Activated naive CD4-positive, alpha-beta T cell treated with anti-CD3 and anti-CD28 coated beads for 36 hours (primary cell): ENCODE measurements at places on chromosomes 12 and 14.

DNA sequence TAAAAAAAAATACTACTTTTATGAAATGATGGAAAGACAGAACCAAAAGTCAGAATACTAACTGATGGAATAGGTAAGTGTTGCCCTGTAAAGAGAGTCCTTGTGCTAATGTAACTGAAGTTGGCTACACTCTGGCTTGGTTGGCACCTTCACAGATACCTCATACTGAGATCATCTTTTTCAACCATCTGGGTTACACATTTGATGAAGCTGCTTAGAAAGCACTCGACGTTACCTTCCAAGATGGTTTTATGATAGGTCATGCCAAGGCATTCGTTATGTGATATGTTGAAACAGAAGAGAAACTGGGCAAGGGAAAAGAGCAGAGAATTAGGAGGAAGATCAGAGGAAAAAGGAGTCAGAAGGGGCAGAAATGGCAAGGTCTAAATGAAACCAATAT is 203.8 kb downstream of the ADAMTS20 start:
- no peak for DNase-seq

GRCh38 chr12:108581311-108582227 is 16.3 kb downstream of the TMEM119 start:
- DNase-seq: no peak

DNA sequence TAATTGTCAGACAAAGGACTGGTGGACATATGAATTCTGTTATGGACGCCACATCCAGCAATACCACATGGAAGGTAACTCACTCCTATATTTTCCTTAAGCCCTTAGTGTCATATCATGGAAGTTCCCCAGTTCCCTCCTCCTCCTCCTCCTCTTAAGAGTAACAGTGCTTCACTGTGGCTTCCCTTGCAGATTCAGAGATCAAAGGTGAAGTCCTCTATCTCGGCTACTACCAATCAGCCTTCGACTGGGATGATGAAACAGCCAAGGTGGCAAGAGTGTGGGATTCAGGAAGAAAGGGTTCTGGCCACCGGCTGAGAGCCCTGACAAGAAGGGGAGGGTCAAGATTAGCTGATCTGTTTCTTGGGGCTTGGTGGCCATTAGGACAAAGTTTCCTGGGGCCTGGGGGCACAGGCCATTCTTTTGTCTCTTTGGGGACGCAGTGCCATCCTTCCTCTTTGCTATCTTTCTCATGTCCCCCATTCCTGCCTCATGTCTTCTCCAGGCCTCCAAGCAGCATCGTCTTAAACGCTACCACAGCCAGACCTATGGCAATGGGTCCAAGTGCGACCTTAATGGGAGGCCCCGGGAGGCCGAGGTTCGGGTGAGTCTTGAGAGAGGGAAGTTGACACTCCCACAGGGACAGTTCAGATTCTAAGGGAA is 2.0 kb downstream of the OS9 start:
- no peak for DNase-seq

DNA sequence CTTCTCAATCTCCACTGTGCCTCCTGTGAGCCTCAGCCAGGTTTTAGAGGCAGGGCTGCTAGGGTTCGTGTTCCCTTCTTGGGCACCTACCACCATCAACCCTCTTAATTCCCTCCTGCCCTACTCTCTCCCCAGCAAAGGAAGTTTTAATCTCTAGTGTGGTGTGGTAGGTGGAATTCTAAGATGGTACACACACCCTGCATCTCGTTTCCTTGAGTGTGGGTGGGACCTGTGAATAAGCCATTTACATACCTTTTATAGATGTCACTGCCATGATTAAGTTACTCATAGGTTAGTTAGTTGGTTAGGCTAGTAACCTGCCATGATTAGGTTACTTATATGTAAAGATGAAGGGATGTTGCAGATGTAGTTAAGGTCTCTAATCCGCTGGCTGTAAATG is 114.8 kb upstream of the VRK1 start:
- DNase-seq: no peak

DNA sequence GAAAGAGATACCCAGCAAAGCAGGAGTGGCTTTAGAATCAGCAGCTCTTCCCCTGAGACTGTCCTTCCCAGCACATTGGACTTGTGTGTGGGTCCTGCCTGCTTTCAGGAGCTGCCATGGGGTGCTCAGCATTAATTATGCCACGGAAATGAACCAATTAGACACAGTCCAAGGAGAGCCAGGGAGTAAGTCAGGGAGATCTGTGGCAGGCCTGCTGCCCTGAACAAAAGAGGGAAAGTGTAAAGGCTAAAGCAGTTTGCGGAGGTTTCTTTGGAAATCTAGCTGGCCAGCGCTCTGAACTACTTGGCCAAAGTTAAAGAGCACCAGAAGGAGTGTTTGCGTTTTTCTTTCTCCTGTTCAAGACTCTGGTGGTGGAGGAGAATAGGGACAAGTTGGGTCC is 65.7 kb upstream of the SRSF5 start:
- no peak for DNase-seq

- DNase-seq: no peak
Observed at GRCh38 chr12:130374083-130374482, 36.4 kb downstream of the PIWIL1 start.

- DNase-seq: no peak
Observed at GRCh38 chr12:112506513-112507166, 87.9 kb downstream of the PTPN11 start.

DNA sequence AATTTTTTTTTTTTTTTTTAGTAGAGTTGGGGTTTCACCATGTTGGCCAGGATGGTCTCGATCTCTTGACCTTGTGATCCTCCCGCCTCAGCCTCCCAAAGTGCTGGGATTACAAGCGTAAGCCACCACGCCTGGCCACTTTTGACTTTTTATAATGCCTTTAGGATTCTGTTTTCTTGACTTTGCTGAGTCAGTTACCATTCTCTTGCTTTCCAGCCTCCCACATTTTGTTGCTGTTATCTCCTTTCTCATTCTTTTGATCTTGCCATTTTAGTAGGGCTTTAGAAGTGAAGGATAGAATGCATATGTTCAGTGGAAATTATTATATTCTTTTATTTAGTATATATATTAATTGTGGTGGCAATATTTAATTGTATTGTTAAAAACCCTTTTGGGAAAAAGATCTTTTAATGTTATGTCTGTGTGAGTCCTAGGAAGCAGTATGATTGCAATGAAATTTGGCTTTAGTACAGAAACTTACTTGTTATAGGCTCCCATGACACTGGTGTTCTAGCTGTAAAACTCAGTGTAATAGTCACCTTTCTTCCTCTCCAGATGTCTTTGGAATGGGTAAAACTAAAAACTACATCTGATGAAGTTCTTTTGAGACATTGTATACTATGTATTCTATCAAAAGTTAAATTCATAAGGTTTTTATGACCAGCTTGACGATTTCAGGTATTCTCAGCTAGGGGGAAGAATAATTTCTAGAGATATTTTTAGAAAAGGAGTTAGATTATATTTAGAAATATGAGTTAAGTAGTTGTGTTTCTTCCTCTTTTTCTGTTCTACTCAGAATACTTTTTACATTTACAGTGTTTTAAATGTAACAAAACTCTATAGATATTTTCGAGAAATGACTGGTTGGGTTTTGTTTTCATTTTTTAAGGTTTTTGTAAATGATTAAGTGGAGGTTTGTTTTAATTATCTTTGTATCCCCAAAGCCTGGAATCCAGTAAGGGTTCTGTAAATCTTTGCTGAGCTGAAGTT is 74.7 kb downstream of the APAF1 start:
- DNase-seq: no peak

GRCh38 chr12:2959192-2959504 is at the start of gene TEAD4:
Gene TEAD4 (plus strand): TSS chr12:2959397.
- no peak for DNase-seq

DNA sequence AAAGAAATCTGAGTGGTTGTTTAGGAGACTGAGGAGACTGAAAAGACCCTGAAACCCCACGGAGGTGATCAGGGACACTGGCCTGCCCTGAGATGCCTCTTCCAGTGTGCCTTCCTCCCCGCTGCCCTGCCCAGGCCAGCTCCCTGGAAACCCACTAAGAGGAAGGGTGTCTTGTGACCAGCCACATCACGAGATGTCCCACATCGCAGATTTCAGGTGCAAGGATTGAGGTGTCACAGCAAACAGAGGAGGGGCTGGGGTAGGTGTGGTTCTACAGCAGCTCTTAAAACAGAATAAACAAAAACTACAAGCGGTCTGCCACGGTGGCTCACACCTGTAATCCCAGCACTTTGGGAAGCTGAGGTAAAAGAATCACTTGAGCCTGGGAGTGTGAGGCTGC is 184.3 kb upstream of the C14orf180 start:
- no peak for DNase-seq

DNA sequence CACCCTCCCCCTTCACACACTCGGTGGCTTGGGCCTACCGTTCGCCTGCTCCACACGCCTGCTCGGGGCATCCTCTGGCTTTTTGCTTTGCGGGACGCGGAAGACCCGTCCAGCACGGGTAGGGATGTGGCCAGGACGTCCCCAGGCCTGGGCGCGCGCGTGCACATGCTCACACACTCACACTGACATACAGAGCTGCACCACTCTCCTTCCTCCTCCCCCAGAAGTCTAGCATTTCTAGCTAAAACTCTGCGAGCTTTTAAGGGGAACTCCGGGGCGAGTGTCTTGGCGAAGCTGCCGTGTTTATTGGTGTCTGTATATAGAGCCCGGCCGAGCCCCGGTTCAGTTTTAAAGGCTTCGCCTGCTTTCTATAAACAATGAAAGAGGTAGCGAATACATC is 5.0 kb downstream of the TBX5 start:
- no peak for DNase-seq

DNA sequence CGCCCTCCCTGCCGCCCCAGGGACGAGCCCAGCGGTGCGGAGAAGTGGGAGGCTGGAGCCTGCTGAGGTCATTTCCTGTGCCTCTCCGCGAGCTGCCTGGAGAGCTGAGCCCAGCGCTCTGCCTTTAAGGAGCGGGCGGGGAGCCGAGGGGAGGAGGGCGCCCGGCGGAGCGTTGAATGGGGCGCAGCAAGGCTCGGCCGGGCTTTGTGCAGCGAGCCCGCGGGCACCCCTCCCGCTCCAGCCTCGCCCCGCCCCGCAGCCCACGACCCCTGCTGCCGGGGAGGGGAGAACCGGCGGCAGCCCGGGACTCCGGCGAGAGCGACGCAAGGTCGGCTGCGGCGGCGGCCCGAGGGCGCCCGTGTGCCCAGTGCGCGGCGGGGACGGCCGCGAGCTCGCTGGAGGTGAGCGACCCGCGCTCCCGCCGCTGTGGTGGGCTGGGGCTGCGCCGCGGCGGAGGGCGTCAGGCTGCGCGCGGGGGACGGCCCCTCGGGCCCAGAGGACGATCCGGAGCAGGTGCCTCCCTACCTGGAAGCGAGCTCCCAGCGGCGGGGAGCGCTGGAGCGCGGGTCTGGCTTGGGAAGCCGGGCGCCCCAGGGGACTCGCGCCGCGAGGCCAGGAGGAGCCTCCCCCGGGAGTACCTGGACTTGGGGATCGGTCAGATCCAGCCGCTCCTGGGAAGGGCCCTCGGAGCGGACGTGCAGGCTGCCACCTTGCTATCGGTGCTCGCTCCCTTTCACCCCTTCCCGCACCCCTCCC is at the start of gene PLEKHH1:
TSS of gene PLEKHH1 (plus strand) at position 293 of the 756 bp plus-strand sequence. CDS start 8,578 bp downstream, outside the sequence.
- peak; percentile 76 for DNase-seq

DNA sequence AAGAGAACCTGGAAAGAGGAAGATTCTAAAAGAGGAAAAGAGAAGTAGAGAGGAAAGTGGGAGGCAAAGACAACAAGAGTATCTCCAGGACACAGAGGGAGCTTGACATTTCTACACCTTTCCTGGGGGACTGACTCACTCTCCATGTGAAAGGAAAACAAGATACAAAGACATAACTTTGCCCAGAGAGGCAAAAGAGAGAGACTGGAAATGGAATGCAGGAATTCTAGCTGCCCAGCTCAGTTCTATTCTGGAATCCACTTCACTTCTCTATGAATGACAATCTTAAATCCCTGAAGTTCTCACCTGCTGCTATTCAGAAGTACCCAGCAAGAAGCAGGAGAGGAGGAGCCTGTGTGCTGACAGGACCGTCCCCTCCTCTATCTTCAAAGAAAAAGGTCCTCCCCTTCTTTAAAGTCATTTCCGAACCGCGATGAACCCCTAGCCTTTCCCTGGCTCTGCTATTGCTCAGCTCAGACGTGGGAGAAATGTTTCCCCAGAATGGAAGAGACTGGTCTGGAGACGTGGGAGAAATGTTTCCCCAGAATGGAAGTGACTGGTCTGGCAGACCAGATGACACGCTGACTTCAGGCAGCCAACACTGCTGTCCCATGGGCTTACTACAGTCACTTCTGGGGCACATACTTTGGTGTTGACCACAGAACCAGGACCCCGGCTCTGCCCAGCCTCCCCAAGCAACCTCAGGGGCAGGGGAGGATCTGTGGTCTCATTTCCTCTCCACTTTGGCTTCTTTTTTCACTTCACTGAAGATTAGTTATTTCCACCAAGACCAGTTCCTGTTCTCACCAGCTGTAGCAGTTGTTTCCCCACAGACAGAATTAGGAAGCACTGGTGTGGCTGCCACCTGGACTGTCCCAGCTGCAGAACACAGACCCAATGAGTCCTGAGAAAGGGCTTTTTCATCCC is 8.3 kb downstream of the FMNL3 start:
- peak; percentile 68 for DNase-seq

DNA sequence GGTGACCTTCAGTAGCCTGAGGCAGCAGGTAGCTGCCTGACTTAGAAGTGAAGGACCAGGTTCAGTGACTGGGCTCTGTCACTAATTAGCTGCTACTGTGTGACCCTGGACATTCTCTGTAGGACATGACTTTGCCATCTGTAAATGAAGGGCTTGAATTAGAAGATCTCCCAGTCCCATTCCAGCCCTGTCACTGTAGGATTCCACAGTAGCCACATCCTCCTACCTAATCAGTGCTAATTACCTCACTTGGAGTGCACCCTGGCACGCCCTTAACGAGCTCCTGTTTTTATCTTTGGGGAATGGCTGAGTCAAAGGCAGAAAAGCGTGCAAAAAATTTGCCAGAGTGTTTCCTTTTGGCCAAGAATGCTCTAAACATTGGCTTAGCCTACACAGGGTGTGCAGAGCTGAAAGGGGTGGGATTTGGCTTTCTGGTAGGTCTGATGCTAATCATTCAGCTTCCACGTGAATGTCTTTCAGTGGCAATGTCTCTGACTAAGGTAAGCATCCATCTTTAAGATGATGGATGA is 6.8 kb downstream of the NTF3 start:
- no peak for DNase-seq

DNA sequence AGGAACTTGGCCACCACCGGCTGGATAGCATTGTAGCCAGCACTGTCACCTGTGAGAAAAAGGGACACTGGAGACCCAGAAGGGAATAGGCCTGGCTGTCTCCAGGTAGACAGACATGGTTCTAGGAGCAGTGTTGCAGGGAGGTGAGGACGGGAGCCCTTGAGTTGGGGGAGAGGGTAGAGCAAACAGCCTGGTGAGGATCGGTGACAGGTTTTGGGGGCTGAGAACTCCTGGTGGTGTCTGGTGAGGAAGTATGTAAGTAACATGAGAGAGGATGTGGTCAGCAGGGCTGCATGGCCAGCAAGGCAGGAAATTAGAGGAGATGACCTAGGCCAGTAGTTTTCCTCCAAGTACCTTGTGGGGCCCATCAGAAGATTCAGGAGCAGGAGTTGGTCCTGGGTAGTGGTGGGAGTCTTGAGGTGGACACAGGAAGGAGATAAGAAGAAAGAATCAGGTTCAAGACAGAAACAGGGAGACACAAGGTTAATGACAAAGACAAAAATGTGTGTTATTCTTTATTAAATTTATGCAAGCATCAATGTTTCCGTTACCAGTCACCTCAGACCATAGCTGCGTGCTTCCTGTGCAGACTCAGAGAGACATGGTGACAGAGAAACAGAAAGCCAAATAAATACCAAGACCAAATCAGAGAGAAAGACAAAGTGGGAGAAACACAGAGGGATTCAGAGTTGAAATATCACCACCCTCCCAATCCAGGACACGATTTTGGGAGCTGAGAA is at the start of gene ARHGAP9:
TSS of gene ARHGAP9 (minus strand) at position 491 of the 740 bp plus-strand sequence. CDS start at position 31, 460 bp downstream.
- peak; percentile 74 for DNase-seq
